Activated CD8-positive, alpha-beta memory T cell treated with anti-CD3 and anti-CD28 coated beads, Interleukin-2, amount 10 ng/mL, durations not matched to agents 7 days and 5 days (primary cell): ENCODE measurements at places on chromosomes 1 and 21.

DNA sequence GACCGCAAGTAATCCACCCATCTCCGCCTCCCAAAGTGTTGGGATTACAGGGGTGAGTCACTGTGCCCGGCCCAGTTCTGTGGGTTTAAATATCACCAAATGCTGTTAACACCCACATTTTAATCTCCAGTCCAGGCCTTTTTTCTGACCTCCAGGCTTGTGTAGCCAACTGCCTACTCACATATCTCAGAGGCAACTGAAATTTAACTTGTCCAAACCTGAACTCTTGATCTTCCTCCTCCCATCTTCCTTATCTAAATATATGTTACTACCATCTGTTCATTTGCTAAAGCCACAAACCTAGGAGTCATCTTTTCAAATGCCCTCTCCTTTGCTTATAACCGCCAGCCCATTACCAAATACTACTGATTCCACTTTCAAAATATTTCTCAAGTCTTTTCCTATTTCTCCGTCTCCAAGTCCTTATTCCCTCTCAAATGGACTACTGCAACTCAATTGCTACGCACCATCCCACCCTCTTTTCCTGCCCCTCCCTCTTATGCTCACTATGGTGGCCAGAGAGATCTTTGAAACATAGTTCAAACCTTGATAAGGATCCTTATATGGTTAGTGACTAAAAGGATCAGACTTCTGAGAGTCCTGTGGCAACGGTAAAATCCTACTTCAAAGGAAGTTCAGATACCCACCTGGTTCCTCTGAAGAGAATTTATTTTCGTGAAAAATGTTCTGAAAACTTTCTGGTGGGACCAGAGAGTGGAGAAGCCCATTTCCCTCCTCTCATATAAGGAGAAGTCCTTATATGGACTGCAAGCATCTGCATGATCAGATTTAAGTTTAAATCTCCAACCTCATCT is 78.5 kb upstream of the CDC42BPA start:
- no peak for DNase-seq

- DNase-seq = peak; percentile 50
Observed at GRCh38 chr1:221783936-221784335, 42.0 kb upstream of the DUSP10 start.

GRCh38 chr1:62962901-62963776 is 179.2 kb downstream of the ATG4C start:
- DNase-seq = peak; percentile 44

DNA sequence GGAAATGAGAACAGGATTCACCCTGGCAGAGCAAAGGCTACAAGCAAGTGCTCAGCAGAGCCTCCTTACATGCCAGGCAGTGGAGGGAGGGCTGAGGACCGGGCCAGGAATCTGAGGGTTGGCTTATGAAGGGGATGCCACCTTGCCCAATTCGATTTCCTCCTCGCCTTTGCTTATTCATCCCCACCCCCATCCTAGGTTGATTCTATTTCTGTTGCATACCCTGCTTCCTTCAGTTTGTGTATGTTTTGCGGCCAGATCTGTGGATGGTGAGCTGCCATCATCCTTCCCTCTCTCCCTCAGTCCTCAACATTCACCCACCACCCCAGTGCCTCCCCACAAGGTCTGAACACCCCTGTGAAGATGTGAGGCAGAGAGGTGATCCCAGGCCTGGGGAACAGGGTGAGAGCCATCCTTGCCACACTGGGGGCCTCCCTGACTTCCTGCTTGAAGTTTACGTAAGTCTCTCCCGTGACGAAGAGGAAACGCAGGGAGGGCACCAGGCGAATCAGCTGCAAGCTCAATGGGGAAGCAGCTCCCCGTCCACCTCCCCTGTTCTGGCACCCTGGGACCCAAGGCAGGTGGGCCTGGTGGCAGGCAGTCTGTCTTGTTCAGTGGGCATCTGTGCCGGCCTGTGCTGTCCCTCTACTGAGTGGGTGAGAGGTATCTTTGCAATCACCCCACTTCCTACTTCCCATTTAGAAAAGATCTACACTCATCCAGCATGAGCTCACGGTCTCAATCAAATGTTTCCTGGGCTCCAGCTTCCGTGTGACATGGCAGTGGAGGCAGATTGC is 50.6 kb upstream of the CNTN2 start:
- peak; percentile 48 for DNase-seq

- DNase-seq = peak; percentile 67
Observed at GRCh38 chr1:212686069-212686468, 13.6 kb downstream of the BATF3 start.

- no peak for DNase-seq
Observed at GRCh38 chr1:226588484-226588883, 39.9 kb downstream of the STUM start.

- no peak for DNase-seq
Observed at GRCh38 chr1:230081751-230082150, 14.7 kb downstream of the GALNT2 start.

GRCh38 chr1:154714638-154715037 is 106.7 kb upstream of the ADAR start:
- DNase-seq = no peak

GRCh38 chr1:39051956-39052355 is 25.8 kb downstream of the NDUFS5 start:
- no peak for DNase-seq

DNA sequence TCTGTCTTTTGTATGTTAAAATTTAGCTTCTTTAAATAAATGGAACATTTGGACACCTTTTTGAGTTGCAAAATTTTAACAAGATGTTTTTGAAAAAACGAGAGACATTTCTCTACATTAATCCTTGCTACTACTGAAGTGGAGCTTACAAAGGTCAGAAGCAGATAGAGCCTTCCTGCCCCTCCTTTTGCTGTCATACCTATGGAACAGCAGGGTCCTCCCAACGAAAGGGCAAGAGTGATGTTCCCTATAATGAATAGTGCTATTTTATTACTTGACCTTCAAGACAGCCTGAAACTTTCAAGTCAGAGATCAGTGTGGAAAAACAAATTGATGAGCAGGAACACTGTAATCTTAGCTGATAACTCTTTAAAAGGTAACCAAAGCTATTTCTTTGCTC is 1538.9 kb downstream of the PLA2G4A start:
- no peak for DNase-seq

GRCh38 chr1:116540088-116540487 is 30.7 kb downstream of the CD58 start:
- no peak for DNase-seq

DNA sequence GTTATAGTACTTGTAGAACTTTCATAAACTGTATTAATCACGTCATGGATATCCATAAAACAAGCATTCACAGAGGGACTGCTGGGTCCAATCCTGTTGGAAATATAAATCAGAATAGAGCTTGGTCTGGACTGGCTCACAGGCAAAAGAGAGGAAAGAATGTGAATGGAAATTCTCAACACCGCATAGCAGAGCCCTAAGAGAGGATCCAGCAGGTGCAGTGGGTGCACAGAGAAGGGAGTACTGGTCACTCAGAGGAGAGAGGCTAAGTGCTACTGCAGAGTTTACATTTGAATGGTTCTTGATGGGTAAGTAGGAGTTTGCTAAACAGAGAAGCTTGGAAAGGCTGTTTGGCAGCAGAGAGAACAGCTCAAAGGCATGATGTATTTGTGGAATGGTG is 231.7 kb downstream of the PAPPA2 start:
- no peak for DNase-seq

- no peak for DNase-seq
Observed at GRCh38 chr1:165117482-165117881, 239.0 kb downstream of the LMX1A start.

- DNase-seq = peak; percentile 76
Observed at GRCh38 chr1:110916669-110917306, 43.8 kb downstream of the CD53 start.

DNA sequence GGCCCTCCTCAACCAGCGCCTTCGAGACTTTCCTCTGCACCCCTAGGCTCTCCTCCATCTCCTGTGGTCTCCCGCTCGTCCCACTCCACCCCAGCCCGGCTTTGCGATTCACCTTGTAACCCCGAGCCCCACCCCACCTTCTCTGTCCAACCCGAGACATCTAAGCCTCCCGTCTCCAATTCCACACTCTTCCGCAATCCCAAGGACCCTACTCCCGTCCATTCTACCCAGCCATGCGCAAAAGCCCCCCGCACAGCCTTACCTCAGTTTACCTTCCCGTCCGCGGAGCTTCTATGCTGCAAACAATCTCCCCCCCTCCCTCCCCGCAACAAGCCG is 174 bp downstream of the SH3BP5L start:
- DNase-seq = no peak

- DNase-seq = no peak
Observed at GRCh38 chr1:73899311-73899710, 298.7 kb downstream of the LRRIQ3 start.

DNA sequence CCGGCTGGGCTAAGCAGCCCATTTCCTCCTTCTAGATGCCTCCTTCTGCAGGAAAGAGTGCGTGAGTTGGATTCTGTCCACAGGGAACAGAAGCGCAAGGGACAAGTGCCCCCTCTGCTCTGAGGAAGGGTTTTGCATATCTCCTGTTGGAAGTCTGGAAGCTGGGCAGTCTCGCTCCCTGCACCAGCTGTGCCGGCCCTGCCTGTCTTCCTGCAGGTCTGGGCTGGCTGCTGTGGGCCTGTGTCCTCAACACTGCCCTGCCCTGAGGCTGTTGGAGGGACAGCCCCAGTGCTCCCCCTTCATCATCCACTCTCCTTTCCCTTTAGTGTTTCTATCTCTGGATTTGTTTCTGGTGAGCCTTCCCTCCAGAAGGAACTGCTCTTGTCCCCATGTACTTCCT is 21.8 kb downstream of the ADARB1 start:
- DNase-seq = no peak

DNA sequence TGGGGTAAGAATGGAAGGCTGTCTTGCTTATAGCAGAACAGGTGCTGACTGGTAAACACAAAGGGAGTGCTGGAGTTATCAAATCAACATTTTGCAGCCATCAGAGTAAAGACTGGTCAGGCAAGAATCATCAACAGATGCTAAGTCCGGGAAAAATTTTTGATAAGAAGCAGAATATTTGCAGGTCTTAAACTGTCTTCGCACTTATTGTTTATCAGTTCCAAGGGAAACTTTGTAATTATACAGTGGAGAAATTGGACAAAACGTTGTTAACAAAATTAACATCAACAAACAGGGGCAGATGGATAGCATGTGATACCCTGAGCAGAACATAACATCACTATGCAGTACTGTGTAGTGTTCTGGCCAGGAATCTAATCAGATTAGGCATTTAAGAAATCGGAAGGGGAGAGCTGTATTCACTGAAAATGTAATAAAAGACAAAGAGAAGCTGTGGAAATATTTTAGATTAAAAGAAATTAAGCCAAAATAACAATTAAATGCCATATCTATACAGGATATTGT is 127.1 kb downstream of the DAB1 start:
- no peak for DNase-seq

- no peak for DNase-seq
Observed at GRCh38 chr1:24300971-24301784, 18.0 kb upstream of the GRHL3 start.

DNA sequence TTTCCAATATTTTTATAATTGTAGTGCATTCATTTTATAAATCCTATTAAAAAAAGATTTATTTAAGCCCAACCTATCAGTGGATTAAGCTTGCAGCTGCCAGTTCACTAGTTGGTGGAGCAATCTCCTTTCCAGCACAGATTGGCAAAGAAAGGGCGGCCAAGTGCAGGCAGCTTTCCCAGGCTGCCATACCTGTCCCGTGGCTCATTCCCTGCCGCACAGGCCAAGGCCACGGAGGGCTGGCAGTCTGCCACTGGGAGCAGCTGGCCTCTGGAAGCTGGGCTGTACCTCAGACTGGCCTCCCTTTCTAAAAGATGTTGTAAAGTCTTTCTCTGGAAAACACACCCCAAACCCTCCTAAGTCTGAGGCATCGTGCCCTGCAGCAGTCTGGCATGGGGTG is 74.2 kb downstream of the SIM2 start:
- no peak for DNase-seq

DNA sequence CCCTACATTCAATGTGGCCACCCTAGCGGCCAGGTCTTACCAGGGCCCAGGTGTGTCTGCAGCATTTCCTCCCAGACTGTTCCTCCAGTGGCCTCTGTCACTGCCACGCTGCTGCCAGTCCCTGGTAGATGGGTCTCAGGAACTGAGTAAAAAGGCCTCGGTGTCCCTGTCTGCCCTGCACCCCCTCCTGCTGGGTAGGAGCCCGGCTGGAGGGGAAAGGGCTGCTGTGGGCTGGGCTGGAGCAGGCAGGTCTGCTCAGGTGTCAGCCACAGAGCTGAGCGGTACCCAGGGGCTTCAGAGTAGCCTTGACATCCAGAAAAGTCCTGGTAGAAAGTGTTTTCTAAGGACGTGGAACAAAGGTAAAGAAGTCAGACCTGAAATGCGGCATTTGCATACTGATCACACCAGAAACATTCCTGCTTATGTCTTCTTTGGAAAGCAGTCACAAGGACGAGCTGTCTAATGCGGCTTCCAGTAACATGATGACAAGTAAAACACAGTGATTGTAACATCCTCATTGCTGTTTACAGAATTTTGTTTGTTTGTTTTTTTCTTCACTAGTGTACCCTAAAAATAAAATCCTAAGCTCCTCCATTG is 32.6 kb downstream of the SEC16B start:
- no peak for DNase-seq

DNA sequence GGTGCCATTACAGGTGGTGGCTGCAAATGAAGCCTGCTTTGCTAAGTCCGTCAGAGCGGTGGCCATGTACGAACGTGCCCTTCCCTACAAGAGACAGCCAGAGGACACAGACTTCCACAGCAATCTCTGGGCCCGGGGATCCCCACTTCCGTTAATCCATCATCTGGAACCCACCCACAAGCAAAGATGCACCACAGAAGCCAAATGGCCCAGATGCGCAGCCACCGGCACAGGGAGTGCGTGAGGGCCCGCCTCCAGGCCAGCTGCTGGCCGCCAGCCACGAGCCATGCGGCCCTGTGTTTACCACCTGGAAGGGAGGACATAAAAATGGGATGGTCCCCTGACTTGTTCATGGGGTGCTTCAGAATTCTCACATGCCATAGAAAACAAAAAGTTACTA is 22.1 kb downstream of the MRAP start:
- no peak for DNase-seq

DNA sequence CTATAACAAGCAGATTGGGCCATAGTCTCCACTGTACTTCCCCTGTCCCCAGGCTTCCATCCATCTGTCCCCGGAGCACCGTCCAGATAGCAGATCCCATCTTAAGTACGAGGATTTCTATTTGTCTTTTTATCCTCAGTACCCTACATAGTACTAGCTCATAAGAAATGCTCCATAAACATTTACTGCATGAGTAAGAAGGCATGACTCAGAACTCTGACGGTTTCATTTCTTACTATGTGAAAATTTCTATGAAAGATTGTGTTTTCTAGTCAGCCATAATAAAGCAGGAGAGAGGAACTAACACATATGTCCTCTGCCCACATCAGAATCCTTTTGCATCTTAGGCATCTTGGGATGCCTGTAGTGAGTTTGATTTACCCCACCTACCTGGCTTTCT is 49.5 kb downstream of the CHD1L start:
- DNase-seq = no peak

DNA sequence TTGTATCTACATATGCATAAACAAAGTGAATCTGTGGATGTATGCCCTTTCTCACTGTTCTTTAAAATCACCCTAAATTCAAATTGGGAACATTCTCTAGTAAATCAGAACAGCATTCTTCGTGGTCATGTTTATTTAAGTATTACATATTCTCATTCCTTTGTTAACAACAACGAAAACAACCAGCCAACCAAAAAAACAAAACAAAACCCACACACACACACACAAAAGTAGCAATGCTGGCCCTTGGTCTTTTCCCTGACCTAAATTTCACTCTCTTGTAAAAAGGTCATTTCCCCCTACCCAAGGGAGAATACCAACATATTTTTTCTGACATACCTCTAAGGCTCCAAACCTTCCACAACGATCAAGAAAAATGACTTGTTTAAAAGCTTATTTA is 102.6 kb downstream of the NRIP1 start:
- no peak for DNase-seq
